Forelimb muscle (tissue), 1 donor: ENCODE measurements at places on chromosomes 7 and 10.

GRCh38 chr7:155001756-155002410 lies 1.0 kb downstream of the PAXIP1 start:
- DNase-seq: no peak

DNA sequence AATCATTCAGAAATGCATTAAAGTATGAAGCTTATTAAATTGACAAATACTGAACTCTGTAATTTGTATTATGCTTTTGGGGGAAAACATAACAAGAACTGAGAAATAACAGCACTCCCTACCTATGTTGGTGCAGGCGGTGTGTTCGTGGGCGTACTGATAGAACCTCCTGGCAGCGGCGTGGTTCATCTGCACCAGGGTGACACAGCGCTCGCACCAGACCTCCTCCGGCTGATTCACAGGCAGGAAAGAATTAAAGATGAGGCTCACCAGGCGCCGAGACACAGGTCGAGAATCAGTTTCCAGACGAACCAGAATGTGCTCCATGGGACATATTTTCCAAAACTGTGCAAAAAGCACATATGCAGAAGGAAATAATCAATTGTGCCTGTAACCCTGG lies 40.2 kb downstream of the NCAPG2 start:
- no peak for DNase-seq

GRCh38 chr7:131607291-131608115 lies 51.1 kb upstream of the PODXL start:
- no peak for DNase-seq

DNA sequence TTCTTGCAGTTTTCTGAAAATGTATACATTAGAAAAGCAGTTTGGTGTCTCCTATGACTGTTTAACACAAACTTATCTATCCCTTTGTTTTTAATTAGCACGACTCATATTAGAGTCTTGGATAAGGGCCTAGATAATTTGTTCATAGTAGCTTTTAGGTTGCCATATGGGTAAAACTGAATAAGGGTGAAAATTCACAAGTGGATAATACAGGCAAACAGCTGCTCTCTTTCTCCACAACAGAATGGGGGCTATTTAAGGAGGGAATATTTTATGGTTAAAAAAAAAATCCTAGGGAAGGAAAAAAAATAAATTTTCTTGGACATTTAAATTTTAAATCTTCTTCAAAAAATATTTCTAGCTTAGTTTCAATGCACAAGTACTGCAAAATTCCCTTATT lies 1416.1 kb downstream of the GATA3 start:
- no peak for DNase-seq

DNA sequence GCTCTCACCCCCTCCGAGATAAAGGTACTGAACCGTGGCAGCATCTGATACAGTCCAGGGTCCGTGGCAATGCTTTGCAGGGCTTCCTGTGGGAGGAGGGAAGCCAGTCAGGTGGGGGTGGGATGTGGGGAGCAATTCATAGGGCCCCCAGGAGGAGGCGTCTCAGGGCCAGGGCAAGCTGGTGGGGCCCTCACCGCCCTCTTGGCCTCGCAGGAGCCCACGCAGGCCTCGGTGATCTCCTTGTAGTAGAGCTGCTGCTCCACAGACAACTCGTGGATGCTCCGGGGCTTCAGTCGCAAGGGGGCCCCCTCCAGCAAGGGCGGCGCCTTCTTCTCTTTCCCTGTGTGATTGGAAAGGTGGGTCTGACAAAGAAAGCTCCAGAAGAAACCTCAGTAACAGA lies 7.2 kb downstream of the TAF6 start:
- no peak for DNase-seq
